ENCODE measurements at places on chromosomes 3 and 15.

DNA sequence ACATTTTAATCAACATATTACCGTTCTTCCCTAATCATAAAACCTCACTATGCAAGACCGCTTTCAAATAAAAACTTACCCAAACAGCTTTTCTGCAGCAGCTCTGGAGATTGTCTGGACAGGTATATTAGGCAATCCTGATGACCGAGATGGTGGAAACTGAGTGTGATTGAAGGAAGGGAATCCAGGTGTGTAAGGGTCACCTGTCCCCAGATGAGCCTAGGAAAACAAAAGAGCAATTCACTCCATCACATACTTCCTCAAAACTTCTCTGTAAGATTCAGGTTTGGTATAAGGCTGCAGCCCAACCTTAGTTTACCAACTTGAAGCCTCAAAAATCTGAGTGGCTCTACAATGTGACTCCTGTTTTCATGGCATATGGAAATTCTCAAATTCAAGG is 14.5 kb downstream of the TFRC start:
- DNase-seq, result no peak

DNA sequence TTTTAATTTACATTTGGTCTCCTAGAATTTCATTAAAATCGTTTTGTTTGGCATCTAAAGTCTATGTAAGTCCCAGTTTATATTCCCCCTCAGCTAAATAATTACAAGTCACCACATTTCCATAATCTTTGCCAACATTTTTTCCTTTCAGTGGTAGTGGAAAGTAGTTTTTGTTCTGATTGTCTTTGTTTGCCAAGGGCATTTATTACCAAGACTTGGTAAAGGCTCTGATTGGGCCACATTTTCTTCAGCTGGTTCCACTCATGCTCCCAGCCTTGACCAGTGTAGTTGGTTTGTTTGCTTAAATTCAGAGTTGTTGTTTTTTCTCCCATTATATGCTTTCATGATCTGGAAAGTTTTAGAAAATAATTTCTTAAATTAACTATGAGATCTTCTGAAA is 153.4 kb upstream of the MME start:
- DNase-seq, result no peak

- no peak for DNase-seq
Observed at GRCh38 chr3:152460936-152461335, 192.2 kb downstream of the MBNL1 start.

DNA sequence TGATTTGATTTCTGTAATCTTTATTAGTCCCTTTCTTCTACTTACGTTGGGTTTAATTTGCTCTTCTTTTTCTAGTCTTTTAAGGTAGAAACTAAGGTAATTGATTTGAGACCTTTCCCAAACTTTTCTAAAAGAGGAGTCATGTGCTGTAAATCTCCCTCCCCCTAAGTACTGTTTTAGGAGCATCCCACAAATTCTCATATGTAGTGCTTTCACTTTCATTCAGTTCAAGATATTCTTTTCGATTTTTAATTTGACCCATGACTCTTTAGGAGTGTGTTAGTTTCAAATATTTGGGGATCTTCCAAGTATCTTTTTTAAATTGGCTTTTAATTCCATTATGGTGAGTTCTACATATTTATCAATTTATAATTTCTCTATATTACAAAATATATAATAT is 241.8 kb downstream of the CTNNB1 start:
- no peak for DNase-seq

DNA sequence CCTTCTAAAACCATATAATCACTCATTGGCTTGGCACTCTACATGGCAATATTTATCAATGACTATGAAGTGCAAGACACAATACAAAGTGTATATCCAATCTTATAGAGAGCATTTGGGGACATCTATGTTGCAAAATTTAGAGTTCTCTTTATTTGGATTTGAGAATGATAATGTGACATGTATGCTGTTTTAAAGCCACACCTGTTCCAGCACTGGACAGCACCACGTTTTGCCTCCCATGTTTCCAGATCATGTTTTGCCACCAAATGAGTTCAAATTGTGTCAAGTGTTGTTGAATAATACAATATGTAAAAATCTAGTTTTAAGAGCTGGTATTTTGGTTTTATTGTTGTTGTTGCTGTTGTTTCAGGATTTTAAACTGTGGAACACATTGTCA is 33.3 kb upstream of the GOLGA8A start:
- no peak for DNase-seq

DNA sequence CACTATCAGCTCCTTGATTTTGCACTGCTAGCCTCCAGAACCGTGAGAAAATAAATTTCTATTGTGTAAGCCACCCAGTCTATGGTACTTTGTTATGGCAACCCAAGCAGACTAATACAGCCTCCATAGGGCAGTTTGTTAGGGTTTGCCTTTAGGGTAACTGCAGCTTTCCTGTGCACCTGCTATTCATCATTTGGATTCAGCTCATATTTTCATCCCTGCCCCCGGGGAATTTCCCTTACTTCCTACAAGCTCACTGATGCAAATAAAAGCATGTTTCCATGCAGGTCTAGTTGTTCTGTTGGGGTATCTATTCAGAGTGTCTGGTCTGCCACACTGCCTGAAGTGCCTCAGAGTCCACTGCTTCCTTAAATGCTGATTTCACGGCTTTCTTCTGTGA is 48.6 kb upstream of the ATOSA start:
- DNase-seq, result no peak

- no peak for DNase-seq
Observed at GRCh38 chr3:179149951-179150350, 1.8 kb downstream of the PIK3CA start.

DNA sequence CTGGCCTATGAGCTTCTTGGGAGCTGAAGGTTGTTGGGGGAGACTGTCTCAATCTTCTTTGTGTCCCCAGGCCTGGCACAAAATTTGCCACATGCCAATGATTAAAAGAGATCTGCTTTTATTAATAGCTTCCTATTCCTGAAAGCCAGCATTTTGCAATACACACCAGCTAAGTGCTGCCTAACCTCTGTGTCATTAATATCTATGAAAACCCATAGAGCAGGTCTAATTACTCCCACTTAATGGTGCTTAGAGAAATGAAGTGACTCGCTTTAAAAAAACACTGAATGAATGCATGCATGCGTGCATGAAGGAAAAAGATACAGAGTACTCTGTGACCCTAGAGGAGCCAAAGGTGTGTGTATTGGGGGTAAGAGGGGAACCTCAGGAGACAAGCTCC is 55.0 kb downstream of the SLC6A1 start:
- DNase-seq, result no peak

GRCh38 chr3:133040696-133041523 is 2.7 kb downstream of the TMEM108 start:
- DNase-seq, result no peak

GRCh38 chr3:136928240-136928639 is 29.5 kb upstream of the IL20RB start:
- DNase-seq, result no peak

DNA sequence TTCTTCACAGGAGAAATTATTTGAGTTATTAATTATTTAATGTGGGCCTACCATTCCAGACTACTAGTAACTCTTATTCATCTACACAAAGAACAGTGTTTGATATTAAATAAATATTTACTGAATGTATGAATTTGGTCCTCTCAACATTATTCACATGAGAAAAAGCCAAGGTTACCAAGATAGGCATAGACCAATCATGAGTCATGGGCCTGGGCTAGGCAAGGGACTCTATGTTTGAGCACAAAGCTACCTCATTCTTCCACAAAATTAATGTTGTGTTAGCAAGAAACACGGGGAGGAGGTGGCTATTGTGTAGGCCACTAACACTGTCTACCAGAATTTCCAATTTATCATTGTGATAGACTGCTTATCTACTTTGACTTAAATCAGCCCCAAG is 115.7 kb downstream of the SERPINI1 start:
- no peak for DNase-seq

- DNase-seq, result no peak
Observed at GRCh38 chr3:65485826-65486469, 552.8 kb downstream of the MAGI1 start.

GRCh38 chr3:52240059-52240885 is 1.3 kb upstream of the TWF2 start:
- peak; percentile 47 for DNase-seq

GRCh38 chr3:74302969-74303368 is 311.5 kb downstream of the CNTN3 start:
- DNase-seq, result no peak

DNA sequence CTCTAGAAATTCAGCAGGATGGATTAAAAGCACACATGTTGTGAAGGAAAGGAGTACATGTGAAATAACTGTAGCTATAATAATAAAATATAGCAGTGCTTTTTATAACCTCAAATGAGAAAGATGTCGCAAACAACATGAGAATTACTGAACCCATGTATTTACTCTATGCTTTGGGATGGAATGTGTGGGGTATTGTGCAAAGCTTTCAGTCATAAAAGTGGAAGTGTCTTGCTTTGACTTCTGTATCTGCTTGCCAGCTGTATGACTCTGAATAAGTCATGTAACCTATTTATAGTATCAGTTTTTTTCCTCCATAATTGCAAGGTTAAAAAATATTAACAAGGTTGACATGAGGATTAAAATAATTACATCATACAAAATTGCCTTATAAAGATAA is 519.3 kb upstream of the CADM2 start:
- peak; percentile 23 for DNase-seq

GRCh38 chr15:40536501-40536900 is 28.3 kb downstream of the CCDC32 start:
- no peak for DNase-seq

GRCh38 chr3:154023148-154023547 is 98.0 kb upstream of the ARHGEF26 start:
- no peak for DNase-seq

DNA sequence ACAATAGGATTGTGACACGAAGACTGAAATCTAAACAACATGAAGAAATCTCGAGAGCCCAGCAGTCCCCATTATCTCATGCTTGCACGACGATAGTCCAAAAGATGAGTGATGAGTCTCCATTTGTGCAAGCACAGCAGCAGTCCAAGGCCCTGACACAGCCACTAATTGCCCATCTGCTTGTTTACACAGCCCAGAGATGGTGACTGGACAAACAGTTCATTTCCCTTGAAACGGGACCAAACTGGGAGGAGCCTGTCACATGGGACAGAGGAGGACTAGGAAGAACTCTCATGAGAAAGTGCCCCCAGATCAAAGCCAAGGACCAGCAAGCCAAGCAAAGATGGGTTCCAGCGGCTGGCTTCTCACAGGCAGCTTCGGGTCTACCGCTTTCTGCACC is 121.0 kb downstream of the GREM1 start:
- DNase-seq, result no peak

- no peak for DNase-seq
Observed at GRCh38 chr15:89225588-89225987, 4.2 kb upstream of the RLBP1 start.

DNA sequence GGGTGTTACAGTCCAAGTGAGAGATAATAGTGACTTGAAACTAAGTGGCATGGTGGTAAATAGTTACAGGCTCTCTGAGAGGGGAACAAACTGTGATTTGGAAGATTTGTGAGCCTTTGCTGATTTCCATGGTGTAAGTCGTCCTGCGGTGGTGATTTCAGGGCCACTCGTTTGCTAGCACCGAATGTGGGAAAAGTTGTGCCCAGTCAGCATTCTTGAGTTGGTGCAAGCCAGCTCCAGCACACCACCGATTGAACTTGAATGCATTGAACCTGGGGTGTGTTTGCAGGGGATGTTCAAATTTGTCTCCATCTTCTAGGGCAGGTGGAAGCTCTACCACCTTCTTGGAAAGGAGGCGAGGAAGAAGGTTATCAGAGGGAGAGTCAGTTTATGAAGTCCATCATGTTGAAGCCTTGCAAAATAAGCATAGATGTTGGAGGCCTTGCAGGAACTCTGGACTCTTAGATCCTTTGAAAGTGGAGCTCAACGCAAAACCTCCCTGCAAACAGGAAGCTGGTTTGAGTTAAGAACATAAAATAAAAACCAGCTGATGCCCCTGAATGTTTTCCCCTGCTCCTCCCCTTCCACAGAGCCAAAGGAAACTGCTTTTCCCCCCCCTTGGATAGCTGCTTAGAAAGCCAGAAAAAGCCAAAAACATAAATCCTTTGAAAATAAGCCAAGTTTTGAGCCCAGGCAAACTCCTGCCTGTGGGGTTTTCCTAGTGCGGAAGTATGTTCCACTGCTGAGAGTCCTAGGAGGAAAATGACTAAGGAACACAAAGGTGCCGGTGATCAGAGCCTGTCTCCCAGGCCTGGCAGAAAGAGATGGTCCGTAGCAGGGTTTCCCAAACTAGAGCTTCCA is 21.9 kb downstream of the MAPKBP1 start:
- DNase-seq, result no peak

DNA sequence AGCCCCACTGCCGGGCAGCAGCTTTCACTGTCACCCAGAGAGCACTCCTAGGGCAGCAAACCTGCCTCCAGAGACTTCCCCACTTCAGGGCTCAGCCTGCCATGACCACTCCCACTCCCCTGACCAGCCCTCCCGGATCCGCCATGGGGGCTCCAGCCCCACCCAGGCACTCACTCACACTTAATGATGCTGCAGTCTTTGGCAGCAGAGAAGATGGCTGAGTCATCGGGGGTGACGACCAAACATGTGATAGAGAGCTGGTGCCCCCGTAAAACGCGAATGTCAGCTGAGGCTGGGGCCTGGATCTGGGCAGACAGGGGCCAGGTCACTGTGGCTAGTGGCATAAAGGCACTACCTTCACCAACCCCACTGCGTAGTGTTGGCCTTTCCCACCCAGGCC is 4.7 kb downstream of the RRP9 start:
- DNase-seq, result no peak

DNA sequence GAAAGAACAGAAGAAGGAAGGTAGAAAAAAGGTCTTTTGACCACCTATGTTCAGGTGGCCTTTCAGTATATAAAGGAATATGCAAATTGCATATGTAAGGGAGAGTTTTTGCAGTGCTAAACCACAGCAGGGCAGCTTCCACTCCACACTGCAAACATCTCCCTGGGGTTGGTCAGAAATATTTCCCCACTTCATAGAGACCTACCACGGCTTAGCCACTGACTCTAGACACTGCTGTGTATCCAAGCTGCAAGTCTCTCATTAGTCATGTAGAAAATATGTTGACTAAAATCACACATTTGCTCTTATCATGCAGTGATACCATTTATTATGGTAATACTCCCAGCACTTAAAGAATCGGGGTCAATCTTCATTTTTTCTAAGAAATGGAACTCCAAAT is 214.9 kb upstream of the NR2F2 start:
- DNase-seq, result no peak

GRCh38 chr3:7766530-7766929 is 735.1 kb upstream of the LMCD1 start:
- no peak for DNase-seq

- no peak for DNase-seq
Observed at GRCh38 chr3:149542375-149543312, 68.1 kb downstream of the TM4SF4 start.

- no peak for DNase-seq
Observed at GRCh38 chr3:23553353-23553752, 252.4 kb upstream of the UBE2E1 start.

Data from SIG-M5 (cell line).